ENCODE measurements at places on chromosomes 12 and 14. TPM values are rescaled to one million over a fixed set of nuclear protein-coding genes. Genes with fewer than 3 reads are reported as not detected.

The MAP1LC3B2 gene
- 2.1 TPM for total RNA-seq

The HOTAIR gene
- 0.76 TPM for total RNA-seq

The FAM186B gene
- 0.85 TPM for total RNA-seq

The TRIP11 gene
- 71.5 TPM for total RNA-seq

The RERGL gene
- 25.3 TPM for total RNA-seq

The C14orf39 gene
- total RNA-seq: not detected

The GPR135 gene
- total RNA-seq: 3.0 TPM

The GUCY2C gene
- total RNA-seq: not detected

The RASAL1 gene
- total RNA-seq: 58.3 TPM

The SLC6A12 gene
- 130 TPM for total RNA-seq
